ENCODE measurements at places on chromosomes 6 and 20. TPM values are rescaled to one million over a fixed set of nuclear protein-coding genes. Genes with fewer than 3 reads are reported as not detected.

DNA sequence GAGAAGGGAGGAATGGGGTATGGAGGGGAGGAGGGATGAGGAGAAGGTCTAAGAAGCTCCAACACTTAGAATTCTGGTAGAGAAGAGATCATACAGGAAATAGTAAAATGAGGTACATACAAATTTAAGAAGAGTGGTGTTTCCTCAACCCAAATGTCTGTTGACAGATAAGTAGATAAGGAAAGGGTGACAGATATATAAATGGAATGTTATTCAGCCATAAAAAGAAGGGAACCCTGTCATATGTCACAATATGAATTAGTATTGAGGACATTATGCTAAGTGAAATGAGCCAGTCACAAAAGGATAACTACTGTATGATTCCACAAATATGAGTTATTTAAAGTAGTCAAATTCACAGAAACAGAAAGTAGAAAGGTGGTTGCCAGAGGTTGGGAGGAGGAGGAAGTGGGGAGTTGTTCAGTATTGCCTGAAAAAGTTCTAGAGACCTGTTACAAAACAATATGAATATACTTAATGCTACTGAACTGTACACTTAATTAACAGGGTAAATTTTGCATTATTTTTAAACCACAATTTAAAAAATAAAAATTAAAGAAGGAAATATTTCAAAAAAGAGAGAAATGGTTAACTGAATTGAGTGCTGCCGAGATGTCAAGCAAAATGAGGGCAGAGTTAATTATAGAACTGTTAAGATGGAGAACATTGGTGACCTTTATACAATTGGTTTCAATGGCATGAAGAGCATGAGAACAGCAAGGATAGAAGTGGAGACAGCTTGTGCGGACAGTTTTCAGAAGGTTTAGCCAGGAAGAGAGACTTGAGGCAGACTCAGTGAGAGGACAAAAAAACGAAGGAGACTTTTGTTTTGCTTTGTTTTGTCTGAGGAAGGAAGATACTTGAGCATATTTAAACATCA lies 47.6 kb upstream of the ADGRF4 start:
- DNase-seq, result no peak

- no peak for DNase-seq
Observed at GRCh38 chr20:2295286-2295685, 515 bp upstream of the TGM3 start.

GRCh38 chr6:3041606-3042005 lies 26.7 kb upstream of the RIPK1 start:
- DNase-seq, result no peak

SPEF1 gene
- 0.50 TPM for total RNA-seq

GRCh38 chr6:161215876-161216615 lies 57.8 kb downstream of the AGPAT4 start:
- no peak for DNase-seq

DNA sequence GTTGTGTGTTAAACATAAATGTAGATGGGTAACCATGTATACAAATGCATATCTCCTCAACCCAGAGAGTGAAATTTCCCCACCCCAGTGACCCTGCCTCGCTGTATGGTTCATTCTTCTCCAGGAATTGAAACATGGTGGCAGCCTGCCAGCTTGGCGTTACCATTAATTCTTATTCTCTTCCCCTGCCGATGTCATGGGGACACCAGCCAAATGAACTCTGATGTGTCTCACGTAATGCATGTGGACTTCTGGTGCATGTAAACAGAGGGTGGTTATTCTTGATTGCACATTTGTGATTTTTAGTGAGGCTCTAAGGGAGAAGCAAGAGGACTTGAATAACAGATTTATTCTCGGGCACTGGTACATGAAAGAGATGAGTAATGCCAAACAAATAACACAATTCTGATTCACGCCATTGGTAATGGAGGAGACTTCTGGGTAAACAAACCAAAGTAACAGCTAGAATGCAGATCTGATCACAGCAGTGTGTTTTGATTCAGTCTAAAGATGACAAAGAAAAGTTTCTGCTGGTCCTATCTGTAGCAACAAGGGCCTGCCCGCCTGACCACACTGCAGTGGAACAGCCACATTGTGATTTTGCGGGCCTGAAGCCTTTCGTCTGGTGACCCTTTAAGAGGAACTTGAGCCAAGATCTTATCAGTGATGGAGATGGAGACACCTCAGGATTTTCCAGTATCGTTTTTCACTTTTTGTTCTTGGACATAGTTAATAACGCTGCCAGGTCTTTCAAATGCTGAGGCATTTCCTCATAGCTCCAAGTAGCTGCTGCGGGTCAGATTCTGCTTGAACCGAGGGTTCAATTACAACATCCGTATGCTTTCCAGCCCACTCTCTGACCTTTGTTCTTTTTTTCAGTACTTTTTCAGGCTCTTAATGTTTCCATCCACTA lies 171.8 kb upstream of the AKAP12 start:
- peak; percentile 90 for DNase-seq

- DNase-seq, result peak; percentile 64
Observed at GRCh38 chr6:46990031-46990644, 52.0 kb downstream of the ADGRF1 start.

DNA sequence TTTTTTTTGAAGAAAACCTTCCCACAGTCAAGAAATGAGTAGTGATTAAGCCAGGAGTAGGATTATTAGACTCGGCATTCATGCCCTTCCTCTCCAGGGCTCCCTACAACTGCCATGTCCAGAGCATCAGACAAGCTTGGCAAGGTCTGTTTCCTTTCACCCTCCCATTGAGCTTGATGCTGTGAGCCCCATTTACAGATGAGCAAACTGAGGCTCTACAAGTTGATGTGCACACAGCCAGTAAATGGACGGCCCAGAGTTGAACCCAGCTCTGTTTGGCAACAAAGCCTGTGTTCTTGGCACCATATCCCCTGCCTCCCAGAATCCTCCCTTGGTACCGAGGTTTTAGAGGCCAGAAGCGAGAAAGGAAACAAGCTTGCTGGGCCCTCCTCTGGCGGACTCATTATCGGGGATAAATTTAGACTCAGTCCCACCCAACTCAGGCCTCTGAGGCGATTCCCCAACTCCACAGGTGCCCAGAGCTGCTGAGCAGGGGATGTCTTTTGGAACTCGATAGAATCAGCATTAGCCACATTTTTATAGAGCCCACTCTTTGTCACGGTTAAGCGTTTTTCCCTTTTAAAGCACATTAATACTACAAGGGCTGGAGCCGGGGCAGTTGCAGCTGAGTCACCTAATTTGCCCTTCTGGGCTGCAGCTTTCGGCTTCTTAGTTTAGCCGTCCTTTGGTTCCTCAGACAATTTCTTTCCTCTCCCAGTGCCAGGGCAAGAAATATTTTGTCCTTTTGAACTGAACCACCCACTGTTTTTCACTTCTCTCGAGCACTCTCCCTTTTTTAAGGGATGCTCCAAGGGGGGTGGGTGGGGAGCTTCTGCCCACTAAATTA lies 23.0 kb upstream of the NFATC2 start:
- no peak for DNase-seq

- DNase-seq, result no peak
Observed at GRCh38 chr6:41039060-41039998, at the start of gene UNC5CL. TSS of gene UNC5CL (minus strand) at chr6:41039221. CDS start at chr6:41035074, 4,147 bp downstream.

DNA sequence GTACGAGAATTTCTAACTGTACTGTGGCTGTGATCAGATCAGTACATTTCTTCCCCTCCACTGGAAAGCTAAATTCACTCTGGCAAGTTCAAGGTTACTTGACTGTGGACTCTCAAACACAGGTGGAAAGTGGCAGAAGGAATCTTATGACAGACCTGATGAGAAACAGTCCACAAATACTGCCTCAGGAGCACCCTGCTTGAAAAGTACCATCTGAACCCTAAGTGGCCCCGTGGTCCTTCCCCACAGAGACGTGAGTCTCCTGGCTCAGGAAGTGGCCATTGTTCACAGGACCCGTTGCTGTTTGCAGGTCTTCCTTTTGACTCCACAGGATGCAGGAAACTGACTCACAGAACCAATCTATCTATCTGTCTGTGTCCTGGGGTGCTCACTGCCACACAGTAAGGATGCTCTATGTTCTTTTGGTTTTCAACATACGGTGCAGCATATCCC lies 47.5 kb upstream of the NHSL1 start:
- no peak for DNase-seq

ARG1 gene
- 0.22 TPM for total RNA-seq

DNA sequence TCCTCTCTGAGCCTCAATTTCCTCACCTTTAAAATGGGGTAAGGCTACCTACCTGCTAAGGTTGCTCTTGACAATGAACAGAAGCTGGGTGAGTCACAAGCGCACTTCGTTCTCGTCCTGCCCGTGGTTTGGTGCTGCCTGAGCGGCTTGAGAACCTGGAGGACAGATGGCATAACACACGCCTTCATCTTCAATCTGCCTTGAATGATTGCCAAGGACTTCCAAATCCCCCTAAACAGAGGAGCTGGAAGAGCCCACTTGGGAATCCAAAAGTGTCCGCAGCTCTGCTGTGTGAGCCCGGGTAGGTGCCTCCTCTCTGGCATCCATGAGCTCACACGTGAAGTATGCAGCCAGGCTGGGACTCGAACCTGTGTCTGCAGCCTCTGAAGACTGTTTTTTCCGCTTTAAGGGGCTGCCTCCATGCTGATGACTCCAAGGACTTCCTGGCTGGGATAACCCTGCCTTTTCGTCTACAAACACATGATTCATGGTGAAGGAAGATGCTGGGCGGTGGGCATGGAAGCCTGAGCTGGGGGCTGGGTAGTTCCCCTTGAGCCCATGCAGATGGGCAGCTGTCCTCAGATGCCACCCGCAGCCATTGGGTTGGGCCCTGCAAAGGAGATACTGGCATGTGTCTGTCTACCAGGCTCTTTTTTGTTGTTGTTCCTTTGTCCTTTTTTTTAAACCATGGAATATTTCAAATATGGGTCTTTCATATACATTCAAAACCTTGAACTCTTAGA lies 25.3 kb upstream of the CSNK2A1 start:
- DNase-seq, result no peak

KCNK15 gene
- 0.65 TPM for total RNA-seq

DNA sequence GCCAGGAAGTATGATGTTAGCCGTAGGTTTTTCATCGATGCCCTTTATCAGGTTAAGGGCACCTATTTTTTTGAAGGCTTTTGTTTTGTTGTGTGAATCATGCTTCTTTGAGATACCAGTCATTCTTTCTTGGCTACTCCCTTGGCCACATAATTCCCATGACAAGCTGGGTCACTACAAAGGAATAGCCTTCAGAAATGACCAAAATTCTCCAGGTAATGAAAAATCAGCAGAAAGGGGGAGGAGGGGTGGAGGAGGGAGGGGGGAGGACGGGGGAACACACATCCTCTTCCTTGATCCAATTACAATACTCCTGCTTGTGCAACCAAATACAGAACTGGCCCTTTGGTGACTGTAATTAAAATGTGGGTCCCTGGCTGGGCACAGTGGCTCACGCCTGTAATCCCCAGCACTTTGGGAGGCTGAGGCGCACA lies 21.7 kb upstream of the TGM2 start:
- no peak for DNase-seq

OR12D1 gene
- not detected for total RNA-seq

DNA sequence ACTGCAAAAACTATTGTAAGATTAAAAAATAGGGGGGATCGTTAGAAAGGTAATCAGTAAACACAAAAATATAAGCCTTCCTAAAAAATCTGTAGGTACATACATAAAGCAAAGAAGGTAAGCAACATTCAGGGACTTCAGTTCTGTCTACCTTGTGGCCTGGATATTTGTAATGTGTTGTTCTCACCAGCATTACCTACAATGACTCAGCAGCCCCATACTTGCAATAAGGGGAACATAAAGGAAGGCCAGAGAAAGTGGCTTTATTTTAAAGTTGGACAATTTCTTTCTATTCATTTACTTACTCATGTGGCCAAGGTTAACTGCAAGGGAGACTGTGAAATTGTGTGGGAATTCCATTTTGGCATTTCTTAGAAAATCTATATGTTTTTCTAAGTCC lies 277.2 kb upstream of the PREP start:
- DNase-seq, result no peak

GRCh38 chr20:39961637-39962244 lies 727.3 kb downstream of the MAFB start:
- no peak for DNase-seq

DNA sequence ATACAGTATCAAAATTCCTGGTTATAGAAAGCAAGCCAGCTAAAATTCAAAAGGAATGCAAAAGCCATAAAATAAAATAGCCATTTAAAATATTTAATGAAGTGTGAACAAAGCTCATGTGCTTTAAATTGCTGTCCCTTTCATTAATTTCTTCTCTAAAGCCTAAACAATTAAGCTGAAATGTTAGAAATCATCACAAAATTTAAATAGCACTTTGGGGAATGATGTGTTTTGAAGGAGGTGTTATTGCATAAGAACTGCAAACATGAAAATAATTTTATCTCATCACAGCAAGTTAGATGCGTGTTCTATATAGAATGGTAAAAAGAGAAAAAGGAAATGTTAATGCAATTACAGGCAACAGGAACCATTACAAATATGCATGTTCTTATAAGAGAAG lies 111.0 kb downstream of the RIMS1 start:
- no peak for DNase-seq

- no peak for DNase-seq
Observed at GRCh38 chr6:42266538-42266937, 48.9 kb upstream of the MRPS10 start.

- no peak for DNase-seq
Observed at GRCh38 chr6:148677594-148678476, 69.0 kb upstream of the UST start.

GRCh38 chr6:157881342-157881741 lies 58.3 kb downstream of the SNX9 start:
- DNase-seq, result no peak

DNA sequence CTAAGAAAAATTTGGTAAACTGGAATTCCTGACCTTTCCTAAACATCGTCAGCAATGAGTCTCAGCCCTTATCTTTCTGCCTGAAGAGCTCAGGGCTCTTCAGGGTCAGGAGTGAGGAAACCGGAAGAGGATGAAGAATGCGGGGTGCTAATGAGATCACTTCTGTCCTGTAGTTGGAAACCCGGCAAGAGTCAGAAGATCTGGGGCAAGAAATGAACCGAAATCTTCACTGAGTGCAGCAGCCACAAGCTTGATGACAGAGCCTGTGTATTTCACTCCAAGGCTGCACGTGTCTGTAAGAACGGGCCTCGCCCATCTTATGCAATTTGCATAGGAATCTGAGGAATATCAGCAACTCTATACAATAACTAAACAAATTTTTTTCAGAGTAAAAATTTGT lies 60.4 kb upstream of the QKI start:
- DNase-seq, result peak; percentile 37

MEI4 gene
- 1.8 TPM for total RNA-seq

Measured in right cardiac atrium (tissue), 5 donors.